Adrenal gland (tissue), 19 donors: ENCODE measurements at places on chromosomes 16 and 17. TPM values are rescaled to one million over a fixed set of nuclear protein-coding genes. Genes with fewer than 3 reads are reported as not detected.

IRX6 gene
- total RNA-seq = not detected

CRYBA1 gene
- total RNA-seq = not detected

NPB gene
- not detected for total RNA-seq

SDK2 gene
- total RNA-seq = 0.95 TPM

KRTAP4-3 gene
- total RNA-seq = not detected

LYRM1 gene
- total RNA-seq = 22.0 TPM

USP22 gene
- total RNA-seq = 223 TPM

CDH11 gene
- 86.0 TPM for total RNA-seq

PRSS53 gene
- 0.89 TPM for total RNA-seq

HEATR9 gene
- not detected for total RNA-seq

MYO15A gene
- 0.44 TPM for total RNA-seq

KCNJ2 gene
- 3.6 TPM for total RNA-seq

GLYR1 gene
- total RNA-seq = 54.5 TPM

UMOD gene
- total RNA-seq = not detected

KIF2B gene
- not detected for total RNA-seq

PRSS36 gene
- 3.0 TPM for total RNA-seq

CCL1 gene
- total RNA-seq = not detected

TBX6 gene
- 1.3 TPM for total RNA-seq

TUBG1 gene
- total RNA-seq = 57.7 TPM
